ENCODE measurements at places on chromosomes 3 and 15. TPM values are rescaled to one million over a fixed set of nuclear protein-coding genes. Genes with fewer than 3 reads are reported as not detected.

GOLGA6B gene
- total RNA-seq = not detected

POC1A gene
- total RNA-seq = 17.5 TPM

LTK gene
- not detected for total RNA-seq

GRM7 gene
- not detected for total RNA-seq

SCG5 gene
- total RNA-seq = 1.9 TPM

PDIA3 gene
- total RNA-seq = 366 TPM

PTX3 gene
- total RNA-seq = 1.0 TPM
